ENCODE measurements at places on chromosomes 7 and 10.
A peak's percentile ranks its signal among the peaks of the same experiment; 100 is the strongest.

DNA sequence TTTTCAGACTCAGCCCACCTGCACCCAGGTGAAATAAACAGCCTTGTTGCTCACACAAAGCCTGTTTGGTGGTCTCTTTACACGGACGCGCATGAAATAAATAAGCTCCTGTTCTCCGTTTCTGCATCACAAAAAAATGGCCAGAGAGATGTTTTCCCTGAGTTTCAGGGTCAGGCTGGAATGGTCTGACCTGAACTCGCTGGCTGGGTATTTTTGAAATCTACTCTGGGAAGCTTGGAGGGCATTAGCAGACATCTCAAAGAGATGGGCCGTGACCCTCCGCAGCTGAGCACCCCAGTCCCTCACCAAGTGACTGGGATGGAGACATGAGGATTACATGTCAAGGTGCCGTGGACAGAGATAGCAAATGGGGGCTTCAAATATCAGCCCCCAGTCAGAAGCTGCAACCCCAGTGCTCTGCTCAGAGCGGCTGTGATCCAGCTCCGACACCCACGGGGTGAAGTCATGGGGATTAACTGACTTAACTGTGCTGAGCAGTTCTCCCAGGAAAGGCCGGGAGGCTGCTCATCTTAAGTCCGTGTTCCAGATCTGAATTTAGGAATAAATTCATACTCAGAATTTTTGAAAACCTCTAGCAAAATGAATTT, 22.3 kb downstream of the CALML5 start:
- no peak for DNase-seq

DNA sequence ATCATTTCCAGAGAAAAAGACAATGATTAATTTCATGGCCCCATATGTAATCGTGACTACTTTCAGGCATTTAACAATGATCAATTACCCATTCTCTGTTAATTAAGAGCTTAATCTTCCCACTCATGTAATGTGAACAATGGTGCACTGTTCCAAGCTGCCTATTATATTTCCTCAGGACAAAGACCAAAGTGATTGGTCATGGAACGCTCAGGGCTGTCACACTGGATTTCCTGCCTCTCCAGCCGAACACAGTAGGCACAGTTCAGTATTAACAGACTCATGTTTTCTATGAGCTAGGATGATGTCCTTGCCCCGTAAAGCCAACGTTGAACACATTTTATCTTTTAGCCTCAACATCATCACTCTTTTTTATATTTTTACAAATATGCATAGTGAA, 142.7 kb upstream of the FZD8 start:
- DNase-seq, result no peak

DNA sequence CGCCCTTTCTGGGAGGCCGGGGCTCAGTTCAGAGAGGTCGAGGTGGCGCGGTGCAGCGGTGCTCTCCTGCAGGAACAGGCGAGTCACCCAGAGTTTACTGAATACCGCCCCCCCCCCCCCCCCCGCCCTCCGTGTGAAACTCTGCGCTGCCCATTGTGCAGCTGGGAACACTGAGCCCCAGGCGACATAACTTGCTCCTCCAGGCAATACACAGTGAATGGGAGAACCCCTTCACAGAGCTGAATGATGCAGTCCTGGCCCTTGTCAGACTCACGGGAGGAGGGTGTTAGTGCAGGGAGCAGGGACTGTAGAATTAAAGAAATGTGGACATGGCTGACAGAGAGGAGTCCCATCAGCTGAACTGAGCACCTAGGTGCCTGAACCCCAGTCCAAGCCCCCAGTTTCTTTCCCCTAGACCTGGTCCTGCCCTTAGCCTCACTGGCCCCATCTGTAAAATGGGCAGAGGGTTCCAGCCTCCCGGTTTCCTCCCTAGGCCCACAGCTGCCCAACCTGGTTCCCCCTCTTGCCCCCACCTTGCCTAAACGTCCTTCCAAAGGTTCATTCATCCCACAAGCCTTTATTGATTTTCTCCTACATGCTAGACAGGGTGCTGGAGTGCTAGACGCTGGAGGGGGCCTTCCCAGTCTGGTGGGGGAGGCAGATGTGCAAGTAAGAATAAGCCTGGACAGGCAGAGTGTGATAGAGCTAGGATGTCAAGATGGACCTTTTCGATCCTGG, 869 bp upstream of the LOXL4 start:
- DNase-seq, result no peak

DNA sequence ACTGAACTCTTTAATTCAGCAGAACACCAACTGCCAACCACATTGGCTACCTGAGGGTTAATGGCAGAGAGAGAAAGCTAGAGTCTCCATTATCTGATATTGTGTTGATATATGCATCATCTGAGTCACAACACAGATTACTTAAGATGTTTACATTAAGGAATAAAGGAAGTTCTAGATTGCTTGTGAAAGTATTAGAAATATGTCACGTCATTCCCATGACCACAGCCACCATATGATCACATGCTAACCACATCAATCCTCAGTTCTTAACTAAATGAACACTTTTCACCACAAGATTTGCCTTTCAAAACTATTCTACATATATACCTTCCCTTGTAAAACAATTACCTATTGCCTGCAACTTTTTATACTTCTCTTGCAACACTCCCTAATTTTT, 337.9 kb downstream of the FGFR2 start:
- DNase-seq, result no peak

DNA sequence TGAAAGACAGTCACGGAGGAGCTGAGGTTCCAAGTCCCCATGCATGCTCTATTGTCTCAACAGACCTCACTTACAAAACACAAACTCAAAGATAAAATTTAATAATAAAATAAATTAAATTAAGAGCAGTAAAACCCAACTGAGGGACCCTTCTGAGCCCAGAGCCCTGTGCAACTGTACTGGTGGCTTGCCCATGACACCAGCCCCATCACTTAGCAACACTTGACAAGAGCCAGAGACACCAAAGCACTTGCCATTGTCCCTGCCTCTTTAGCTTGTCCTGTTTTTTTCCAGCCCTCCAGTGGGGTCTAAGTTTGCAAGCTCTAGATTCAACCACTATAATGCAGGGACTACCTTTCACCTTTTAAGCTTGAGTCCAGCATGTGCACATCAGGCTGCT, 117.9 kb downstream of the JCAD start:
- DNase-seq, result no peak

DNA sequence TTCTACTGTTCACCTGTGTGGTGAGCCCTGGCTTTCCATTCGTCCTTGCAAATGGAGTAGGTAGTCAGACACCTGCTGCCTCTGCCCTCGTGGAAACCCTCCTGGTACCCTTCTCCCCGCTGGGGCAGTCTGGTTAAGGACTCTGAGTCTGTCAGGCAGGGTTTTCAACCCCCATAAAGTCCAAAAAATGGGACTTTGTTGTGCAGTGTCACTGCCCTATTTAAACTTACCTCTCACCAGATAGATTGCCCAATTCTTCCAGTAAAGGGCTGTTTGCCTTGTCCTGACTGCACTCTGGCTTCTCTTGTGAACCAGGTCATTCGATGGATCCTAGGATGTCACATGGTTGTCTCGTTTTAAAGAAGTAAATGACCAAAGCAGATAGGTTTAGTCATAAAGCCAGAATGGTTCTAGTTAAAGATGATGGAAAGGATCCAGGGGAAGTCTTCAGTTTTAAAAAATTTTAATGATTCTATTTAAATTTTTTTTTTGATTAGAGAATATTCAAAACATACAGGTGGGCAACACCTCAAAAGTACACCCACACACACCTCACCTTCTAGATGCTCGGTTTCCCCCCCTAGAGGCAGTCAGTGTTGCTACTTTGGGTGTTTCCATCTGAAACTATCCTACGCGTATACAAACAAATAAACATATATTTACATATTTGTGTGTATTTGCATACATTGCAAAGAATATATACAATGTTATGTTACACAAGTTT, 22.0 kb downstream of the TMEM176B start:
- DNase-seq, result no peak

GRCh38 chr10:128078136-128078969, 47.9 kb downstream of the MKI67 start:
- DNase-seq, result peak; percentile 31

GRCh38 chr10:11538834-11539190, 72.6 kb downstream of the USP6NL start:
- no peak for DNase-seq

DNA sequence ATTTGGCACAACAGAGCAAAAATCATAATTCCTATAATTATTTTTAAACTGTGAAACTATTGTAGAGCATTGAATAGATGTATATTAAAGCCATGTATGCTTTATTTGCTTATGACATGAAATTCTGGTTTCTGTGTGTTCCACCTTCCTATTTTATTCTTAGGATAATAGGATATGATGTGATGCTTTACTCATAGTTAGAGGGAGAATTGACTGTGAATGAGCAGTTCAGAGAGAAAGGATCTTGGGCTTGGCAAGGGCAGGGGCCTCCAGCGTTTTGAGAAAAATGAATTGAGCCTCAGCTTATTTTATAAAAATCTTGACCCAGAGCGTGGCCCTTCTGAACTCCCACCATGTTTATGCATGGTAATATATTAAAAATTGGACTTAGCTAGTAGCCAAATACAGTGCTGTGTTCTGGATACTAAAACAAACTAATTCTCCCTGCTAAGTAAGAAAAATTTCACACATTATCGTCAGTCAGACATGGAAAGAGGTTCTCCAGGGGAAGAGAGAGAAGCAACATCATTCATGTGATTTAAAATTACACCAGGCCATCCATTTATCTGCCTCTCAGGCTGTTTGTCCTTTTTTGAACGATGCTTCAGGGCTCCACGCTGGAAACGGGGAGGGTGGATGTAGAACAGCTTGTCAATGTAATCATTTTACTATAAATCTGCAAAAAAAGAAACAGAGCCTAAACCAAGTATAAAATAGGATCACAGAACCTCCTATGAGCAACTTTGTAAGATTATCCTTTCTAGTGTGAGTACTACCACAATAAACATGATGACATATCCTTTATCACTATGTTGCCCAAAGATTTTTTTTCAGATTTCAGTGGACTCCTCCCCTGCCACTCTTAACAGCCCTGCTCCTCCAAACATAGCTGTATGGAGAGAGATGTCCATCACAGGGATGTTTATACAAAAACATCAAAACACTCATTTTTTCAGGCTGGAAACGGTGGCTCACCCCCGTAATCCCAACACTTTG, 258.1 kb upstream of the C7orf33 start:
- DNase-seq, result no peak

GRCh38 chr10:13272164-13272571, 27.7 kb downstream of the PHYH start:
- no peak for DNase-seq

- DNase-seq, result no peak
These were observed 34.5 kb downstream of the SMURF1 start for GRCh38 chr7:99109108-99110051.

DNA sequence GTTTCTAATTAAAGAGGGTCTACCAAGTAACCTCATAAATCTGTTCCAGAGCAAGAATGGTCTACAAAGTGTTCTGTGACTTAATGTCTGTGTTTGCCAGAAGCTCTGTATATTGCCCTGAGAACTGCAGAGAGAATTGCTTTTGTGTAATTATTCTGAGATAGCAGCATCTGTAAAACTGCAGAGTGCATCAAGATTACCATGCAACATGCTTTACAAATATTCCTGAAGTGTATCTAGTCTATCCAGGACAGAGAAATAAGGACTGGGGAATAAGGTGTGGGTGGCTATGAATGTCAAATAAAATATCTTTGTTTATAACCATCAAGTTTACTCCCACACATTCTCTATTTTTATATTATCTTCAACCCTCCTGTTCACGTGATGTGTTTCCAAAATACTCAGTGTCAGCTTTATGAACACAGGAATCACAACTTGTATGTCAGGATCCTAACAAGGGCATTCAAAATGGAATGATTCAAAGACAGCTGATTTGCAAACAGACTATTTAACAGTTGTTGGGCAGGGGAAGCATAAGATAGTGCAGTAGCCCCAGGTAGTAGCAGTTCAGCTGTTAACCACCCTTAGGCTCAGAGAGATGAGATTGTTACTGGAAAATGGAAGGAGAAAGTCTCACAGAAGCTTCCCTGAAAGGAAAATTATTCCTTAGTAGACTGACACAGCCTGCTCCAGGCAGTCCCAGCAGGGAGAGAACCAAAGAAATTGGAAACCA, 15.3 kb upstream of the LIPA start:
- no peak for DNase-seq

GRCh38 chr10:11551916-11552602, 59.4 kb downstream of the USP6NL start:
- no peak for DNase-seq

DNA sequence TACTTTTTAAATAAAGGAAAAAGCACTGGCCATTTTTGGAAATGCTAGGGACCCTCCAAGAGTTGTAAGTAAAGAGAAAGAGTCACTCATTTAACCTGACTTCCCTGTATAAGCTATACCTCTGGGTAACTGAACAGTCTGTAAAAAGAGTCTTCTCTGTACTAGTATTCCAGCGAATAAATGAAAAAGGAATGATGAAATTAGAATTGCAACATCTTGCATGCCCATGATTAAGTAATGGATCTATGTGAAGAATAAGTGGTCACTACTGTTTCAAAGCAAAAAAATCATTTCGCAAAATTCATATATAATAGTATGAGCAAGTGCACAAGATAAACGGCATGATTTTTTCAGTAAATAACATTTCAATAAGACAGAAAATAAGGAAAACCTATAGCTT, 116.8 kb downstream of the ZFAND4 start:
- no peak for DNase-seq

DNA sequence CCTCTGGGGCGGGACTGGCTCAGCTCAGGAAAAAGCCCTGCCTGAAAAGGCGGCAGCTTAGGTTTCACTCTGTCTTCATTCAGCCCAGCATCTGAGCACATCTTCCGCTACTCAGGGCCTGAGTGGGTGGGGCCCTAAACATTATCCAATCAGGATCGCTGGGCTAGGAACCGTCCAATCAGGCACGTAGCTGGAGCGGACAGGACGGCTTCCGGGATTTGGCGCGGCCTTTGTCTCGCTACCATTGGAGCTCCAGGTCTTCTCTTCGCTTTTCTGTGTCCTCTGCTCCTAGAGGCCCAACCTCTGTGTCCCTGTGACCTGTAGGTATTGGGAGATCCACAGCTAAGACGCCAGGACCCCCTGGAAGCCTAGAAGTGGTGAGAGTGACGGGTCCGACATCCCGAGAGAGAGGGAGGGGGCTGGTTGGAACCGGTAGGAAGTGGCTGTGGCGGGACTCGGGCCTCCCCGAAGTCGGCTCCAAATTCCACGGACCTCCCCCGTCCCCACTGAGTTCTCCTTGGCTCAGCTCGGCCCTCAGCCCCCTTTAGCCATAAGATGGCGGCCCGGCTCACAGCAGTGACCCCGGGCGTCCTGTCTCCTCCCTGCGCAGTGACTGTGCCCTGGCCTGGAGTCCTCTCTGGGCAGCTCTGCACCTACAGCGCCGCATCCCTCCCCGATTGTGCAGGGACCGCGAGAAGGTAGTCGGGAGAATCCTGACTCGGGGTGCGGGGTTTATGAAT, 99.1 kb downstream of the ZNF680 start:
- no peak for DNase-seq
